ENCODE measurements at places on chromosomes 1 and 21.

GRCh38 chr1:153535242-153536011 is at the start of gene S100A6:
S100A6 (minus strand) TSS chr1:153535991; CDS start chr1:153535339, 652 bp downstream.
- peak; percentile 41 for DNase-seq

DNA sequence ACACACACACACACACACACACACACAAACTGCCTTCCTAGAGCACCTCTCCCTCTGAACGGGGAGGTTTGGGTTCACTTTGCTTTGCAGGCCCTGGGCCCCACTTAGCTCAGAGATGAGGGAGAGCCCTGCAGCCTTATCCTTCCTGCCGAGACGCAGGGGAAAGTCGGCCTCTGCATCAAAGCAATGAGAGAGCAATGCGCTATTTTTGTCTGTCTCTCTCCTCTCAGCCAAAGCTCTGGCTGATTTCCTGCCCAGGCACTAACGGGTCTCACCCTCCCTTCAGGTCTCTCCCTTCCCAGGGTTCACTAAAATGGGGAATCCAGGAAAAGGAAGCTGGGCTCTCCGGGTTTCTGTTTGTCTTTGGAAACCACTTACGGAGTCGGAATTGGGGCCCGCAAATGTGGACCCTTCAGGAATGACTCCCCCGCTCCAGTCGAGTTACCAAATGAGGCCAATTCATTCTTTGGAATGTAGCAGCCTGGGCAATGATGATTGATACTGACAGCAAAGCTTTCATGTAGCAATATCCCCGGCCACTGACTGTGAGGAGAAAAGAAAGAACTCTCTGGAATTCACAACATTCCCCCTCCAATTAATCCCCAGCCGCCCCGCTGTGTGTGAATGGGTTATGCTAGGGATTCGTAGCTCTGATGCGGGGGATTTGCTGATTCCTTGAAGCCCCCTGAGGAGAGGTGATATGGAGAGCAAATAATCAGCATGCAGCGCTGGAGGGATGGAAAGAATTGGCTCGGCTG is 61.5 kb upstream of the WLS start:
- no peak for DNase-seq

DNA sequence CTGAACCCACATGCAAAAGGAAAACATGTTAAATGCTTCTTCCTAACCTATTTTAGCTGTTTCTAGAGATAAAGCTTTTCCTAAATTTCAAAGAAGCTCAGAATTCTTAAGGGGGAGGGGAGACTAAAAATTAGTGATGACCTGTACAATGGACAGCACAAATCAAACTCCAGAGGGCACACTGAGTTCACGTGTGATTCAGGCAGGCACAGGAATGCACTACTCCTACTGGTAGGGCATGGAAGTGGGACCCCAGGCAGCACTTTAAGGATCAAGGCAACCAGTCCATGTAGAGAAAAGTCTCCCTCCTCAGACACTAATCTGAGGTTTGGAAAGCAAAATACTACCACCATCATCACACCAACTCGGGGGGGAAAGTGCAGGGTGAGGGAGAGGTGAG is 31.3 kb upstream of the CLCA4 start:
- no peak for DNase-seq

- DNase-seq = peak; percentile 62
These were observed 23.6 kb downstream of the ATP2B4 start for GRCh38 chr1:203649999-203650836.

- DNase-seq = no peak
These were observed 415.4 kb downstream of the TTLL7 start for GRCh38 chr1:83583351-83584014.

DNA sequence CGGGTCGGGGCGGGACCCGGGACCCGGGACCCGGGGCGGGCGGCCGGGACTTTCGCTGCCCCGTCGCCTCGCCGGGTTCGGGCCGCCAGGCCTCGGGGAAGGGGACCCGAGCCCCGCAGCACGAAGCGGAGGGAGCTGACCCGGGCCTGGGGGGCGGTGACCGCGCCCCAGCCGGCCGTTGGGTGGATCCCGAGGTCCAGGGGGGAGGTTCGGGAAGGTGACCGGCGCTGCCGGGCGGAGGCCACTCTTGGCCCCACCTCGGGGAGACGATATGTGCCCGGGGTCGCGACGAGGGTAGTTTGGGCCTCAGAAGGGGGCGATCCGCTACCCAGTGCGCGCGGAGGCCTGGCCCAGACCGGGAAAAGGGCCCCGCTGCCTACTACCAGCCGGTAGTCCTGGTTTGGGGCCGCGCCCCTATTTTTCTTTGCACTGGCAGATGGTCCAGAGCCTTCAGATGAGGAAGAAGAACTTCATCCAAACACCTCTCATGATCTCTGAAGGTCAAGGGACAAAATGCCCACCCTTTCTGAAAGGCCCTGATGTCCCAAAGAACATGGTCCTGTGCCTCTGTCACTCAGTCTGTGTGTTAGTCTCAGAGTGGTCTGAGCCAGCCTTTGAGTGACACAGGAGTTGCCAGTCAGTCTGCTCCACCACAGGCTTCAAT is 766 bp downstream of the AGO4 start:
- peak; percentile 41 for DNase-seq

DNA sequence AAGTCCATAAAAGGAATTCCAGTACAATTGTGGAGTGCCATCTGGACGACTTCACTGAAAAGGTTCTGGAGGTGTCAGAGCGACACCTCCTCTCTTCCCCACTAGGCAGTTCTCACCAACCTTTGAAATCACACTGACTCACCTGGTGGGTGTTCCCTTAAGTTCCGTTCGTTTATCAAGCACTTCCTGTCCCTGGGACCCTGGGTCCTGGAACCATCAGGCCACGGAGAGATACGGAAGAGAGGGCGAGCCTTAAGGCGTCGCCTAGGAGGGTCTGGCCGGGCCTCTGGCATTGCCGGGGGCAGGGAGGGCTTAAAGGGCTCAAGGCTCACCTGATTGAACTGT is 317 bp downstream of the SPAG17 start:
- DNase-seq = no peak

- no peak for DNase-seq
These were observed 3.1 kb downstream of the PRXL2B start for GRCh38 chr1:2589431-2590232.

DNA sequence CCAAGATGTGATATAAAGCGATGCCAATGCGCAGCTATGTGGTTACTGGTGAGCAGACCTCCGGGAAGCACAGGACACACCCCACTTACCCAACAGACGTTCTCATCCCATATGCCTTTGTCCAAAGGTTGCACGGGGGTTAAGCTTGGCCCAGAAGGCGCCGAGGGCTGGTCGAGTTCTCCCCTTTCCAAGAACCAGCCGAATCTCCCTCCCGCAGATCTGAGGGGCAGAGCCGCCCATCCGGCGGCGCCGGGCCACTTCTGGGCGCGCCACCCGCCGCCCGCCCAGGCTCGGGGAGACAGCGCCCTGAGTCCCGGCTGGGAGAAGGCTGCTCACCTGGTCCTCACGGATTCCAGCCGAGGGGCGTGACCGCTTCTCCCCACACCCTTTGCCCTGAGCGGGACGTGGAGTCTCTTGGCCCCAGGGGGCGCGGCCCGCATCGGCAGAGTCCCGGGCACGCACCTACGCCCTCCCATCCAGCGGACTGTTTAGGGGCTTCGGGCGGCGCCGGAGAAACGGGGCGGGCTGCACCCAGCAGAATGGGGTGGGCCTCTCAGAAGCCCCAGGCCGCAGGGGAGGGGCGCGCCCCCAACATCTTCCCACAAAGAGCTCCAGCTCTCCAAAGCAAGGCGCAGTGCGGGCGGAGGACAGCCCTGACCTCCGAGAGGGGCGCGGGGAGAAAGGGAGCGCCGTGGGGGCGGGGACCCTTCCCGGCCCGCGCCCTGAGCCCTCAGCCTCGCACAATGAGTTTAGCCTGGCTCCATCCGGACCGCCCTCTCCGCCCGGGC is 615 bp downstream of the GPR161 start:
- DNase-seq = no peak

DNA sequence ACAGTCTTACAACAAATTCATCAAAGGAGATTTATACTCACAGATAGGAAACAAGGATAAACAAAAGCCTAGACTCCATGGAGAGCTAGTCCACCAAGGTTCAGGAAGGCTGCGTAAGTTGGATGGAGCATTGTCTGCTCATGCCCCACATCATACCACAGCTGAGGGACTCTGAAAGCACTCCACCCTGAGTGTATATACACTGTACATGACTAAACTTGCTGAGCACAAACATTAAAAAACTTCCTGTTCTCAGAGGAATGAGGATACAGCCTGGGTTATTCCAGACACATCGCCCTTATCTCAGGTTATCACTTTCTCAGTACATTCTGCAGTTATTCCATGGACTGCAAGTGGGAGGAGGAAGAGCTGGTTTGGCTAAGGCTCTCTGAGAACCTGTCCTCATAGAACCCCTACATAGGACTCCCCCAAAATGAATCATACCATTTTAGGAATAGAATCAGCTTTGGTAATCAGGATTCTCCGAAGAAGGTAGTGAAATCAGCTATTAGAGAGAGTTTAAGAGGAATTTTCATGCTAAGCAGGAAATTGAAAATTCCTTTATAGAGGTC is 58.0 kb upstream of the PRMT6 start:
- no peak for DNase-seq

DNA sequence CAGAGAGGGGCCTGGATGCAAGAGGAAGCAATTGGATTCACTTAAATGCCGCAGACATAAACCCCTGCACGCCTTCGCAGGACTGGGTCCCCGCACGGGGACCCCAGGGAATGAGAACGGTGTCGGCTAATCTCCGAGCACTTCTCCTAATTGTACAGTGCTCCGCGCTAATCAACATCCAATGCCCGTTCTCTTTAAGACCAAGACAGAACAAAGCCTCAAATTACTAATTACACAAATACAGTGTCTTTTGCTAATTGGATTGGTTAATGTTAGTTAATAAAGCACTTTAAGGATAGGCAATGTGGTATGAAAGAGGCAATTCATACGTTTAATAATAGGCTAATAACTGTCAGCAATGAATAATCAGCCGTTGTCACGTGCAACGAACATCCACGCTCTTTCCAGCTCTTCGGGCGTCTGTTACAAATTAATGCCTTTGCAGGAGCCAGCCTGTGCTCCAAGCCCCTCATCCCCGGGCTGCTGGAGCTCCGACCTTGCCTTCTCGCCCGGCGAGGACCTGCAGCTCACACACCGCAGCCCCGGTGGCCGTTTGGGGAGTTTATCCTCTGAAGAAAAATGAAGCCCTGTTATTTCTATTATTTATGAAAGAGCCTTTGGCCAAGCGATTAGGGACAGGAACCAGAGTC is 157.8 kb downstream of the PRDM16 start:
- no peak for DNase-seq

GRCh38 chr1:169072945-169073725 is 33.4 kb upstream of the ATP1B1 start:
- DNase-seq = no peak
